Calu3 (cell line): ENCODE measurements at places on chromosomes 4 and X.
A peak's percentile ranks its signal among the peaks of the same experiment; 100 is the strongest.

DNA sequence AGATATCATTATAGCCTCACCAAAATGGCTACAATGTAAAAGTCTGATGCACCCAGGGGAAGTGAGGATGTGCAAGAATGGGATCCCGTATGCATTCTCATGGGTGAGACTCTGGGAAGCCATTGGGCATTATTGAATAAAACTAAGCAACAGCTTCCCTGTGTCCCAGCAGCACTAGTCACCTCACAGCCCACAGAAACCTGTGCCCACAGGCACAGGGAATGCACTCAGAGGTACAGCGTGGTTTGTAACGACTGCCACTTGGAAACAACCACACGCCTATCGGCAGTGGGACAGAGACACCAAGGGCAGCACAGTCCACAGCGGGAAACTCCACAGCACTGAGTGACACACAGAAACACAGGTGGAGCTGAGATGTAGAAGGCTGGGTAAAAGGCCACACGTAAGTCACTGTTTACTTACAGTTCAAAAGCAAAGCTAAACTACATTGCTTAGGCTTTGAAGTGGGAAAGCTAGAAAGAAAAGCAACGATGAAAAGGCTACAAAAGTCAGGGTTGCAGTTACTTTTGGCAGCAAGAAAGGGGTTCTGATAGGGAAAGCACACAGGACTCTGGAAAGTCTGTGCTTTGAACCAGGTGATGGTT, 69.2 kb downstream of the HAUS3 start:
- H3K36me3 ChIP-seq, result no peaks in the 10 kb centered on the region
- H3K4me3 ChIP-seq, result no peak overlapping the region

- no peak for DNase-seq
- H3K4me1 ChIP-seq, result no peaks in the 10 kb centered on the region
- H3K36me3 ChIP-seq, result no peaks in the 10 kb centered on the region
- H3K4me3 ChIP-seq, result no peak overlapping the region
- H3K27me3 ChIP-seq, result no peaks in the 10 kb centered on the region
Measured at GRCh38 chr4:167424341-167425256, 190.3 kb upstream of the SPOCK3 start.

GRCh38 chr4:155479835-155480234, 103.1 kb upstream of the MAP9 start:
- DNase-seq, result no peak
- H3K4me3 ChIP-seq, result no peak overlapping the region
- no peak overlapping the region for H3K27ac ChIP-seq
- H3K36me3 ChIP-seq, result no peaks in the 10 kb centered on the region
- no peaks in the 10 kb centered on the region for H3K27me3 ChIP-seq

GRCh38 chrX:15435836-15436619, 51.8 kb upstream of the VEGFD start:
- no peaks in the 10 kb centered on the region for H3K4me1 ChIP-seq
- no peak overlapping the region for H3K27ac ChIP-seq
- no peaks in the 10 kb centered on the region for H3K27me3 ChIP-seq
- no peak overlapping the region for H3K4me3 ChIP-seq

GRCh38 chrX:110055616-110056015, 52.7 kb downstream of the TMEM164 start:
- H3K27ac ChIP-seq, result no peak overlapping the region
- peaks cover 9% of the 10 kb centered on the region for H3K4me1 ChIP-seq
- H3K4me3 ChIP-seq, result no peak overlapping the region
- no peaks in the 10 kb centered on the region for H3K36me3 ChIP-seq
- no peak for DNase-seq

- H3K4me3 ChIP-seq, result no peak overlapping the region
- no peak for DNase-seq
- no peak overlapping the region for H3K27ac ChIP-seq
- H3K4me1 ChIP-seq, result peaks cover 28% of the 10 kb centered on the region
- no peaks in the 10 kb centered on the region for H3K27me3 ChIP-seq
Measured at GRCh38 chrX:19727887-19728648, 159.3 kb downstream of the SH3KBP1 start.

- no peak within 1 kb of the TSS for H3K4me3 ChIP-seq
- H3K36me3 ChIP-seq, result no peaks in the 10 kb centered on the region
- DNase-seq, result no peak
- H3K27ac ChIP-seq, result no peak within 1 kb of the TSS
- H3K27me3 ChIP-seq, result no peaks in the 10 kb centered on the region
Measured at GRCh38 chrX:26138274-26138673, at the start of gene MAGEB18. Gene MAGEB18, plus strand, starts transcription at chrX:26138343. Its CDS starts 643 bp downstream, at chrX:26138986.

GRCh38 chr4:105895583-105896460, 551 bp downstream of the NPNT start:
- H3K27me3 ChIP-seq, result no peaks in the 10 kb centered on the region
- H3K36me3 ChIP-seq, result peaks cover 36% of the 10 kb centered on the region
- peak overlapping the region; percentile 21 for H3K27ac ChIP-seq
- peaks cover 49% of the 10 kb centered on the region for H3K4me1 ChIP-seq
- H3K4me3 ChIP-seq, result peak overlapping the region; percentile 74

GRCh38 chrX:27519226-27519625, 56.1 kb upstream of the PPP4R3C start:
- no peaks in the 10 kb centered on the region for H3K4me1 ChIP-seq
- no peak overlapping the region for H3K4me3 ChIP-seq
- H3K36me3 ChIP-seq, result no peaks in the 10 kb centered on the region
- DNase-seq, result no peak
- H3K27me3 ChIP-seq, result no peaks in the 10 kb centered on the region
- no peak overlapping the region for H3K27ac ChIP-seq

DNA sequence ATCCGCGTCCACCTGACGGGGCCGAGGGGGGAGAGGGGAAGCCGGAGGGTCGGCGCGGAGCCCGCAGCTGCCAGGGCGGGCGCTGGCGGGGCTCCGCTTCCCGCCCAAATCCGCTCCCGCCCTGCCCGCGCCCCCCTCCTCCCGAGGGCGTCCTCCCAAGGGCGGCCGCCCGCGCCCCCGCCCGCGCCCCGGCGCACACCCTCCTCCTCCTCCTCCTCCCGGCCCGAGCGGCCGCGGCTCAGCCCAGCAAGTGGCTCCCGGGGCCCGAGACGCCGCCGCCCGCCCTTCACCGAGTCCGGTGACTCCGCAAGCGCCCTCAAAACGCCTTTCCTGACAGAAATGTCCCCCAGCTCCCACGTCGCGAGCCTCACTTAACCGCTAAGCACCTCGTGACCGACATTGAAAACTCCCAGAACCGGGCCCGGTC, 487 bp downstream of the HMGB2 start:
- H3K4me1 ChIP-seq, result peaks cover 19% of the 10 kb centered on the region
- H3K27ac ChIP-seq, result peak overlapping the region; percentile 60
- DNase-seq, result peak; percentile 28
- no peaks in the 10 kb centered on the region for H3K27me3 ChIP-seq

GRCh38 chr4:153296040-153296823, 48.3 kb upstream of the MND1 start:
- H3K4me3 ChIP-seq, result no peak overlapping the region
- no peak overlapping the region for H3K27ac ChIP-seq
- H3K4me1 ChIP-seq, result peaks cover 8% of the 10 kb centered on the region
- no peaks in the 10 kb centered on the region for H3K27me3 ChIP-seq
- H3K36me3 ChIP-seq, result peaks cover 16% of the 10 kb centered on the region

GRCh38 chr4:148152868-148153625, 289.2 kb downstream of the NR3C2 start:
- H3K36me3 ChIP-seq, result no peaks in the 10 kb centered on the region
- DNase-seq, result no peak
- no peak overlapping the region for H3K4me3 ChIP-seq
- H3K4me1 ChIP-seq, result no peaks in the 10 kb centered on the region
- no peak overlapping the region for H3K27ac ChIP-seq
- no peaks in the 10 kb centered on the region for H3K27me3 ChIP-seq

GRCh38 chrX:71053217-71053621, 14.9 kb downstream of the SNX12 start:
- peak overlapping the region; percentile 41 for H3K4me3 ChIP-seq
- peak; percentile 61 for DNase-seq
- no peaks in the 10 kb centered on the region for H3K27me3 ChIP-seq
- no peaks in the 10 kb centered on the region for H3K4me1 ChIP-seq

DNA sequence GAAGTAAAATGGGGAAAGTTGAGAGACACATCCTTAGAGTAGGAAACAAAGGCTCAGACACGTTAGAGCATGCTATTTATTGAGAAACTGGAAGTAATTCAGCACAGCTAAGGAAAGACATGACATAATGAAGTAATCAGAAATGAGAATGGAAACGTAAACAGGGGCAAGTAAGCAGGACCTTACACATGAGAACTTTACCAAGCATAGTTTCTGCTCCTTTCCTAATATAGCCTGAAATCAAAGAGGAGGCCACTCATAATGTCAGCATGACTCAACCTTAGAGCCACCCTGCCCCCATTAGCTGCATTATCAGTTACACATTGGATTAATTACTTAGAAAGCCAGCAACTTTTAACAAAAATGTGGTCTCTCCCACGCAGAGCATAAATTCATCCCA, 558.3 kb upstream of the GRIA3 start:
- H3K4me3 ChIP-seq, result no peak overlapping the region
- no peaks in the 10 kb centered on the region for H3K36me3 ChIP-seq
- no peaks in the 10 kb centered on the region for H3K27me3 ChIP-seq
- no peak overlapping the region for H3K27ac ChIP-seq
- H3K4me1 ChIP-seq, result no peaks in the 10 kb centered on the region
- no peak for DNase-seq

DNA sequence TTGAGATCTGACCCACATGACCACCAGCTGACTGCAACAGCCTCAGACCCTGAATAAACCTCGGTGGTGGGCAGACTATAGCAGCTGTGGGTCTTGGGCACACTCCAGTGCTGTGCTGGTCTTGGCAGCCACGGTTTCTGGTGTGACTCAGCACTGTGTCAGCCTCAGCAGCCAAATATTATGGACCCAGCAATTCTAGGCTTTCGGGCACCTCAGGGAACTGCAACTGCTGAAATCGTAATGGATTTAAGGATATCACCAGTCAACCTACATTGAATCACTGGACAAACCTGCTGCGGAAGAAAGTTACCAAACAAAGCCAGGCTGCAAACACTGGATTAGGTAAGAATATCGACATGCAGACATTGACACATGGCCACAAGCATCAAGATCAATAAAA, 10.5 kb upstream of the UBE2NL start:
- no peak for DNase-seq
- no peaks in the 10 kb centered on the region for H3K27me3 ChIP-seq
- no peaks in the 10 kb centered on the region for H3K4me1 ChIP-seq

DNA sequence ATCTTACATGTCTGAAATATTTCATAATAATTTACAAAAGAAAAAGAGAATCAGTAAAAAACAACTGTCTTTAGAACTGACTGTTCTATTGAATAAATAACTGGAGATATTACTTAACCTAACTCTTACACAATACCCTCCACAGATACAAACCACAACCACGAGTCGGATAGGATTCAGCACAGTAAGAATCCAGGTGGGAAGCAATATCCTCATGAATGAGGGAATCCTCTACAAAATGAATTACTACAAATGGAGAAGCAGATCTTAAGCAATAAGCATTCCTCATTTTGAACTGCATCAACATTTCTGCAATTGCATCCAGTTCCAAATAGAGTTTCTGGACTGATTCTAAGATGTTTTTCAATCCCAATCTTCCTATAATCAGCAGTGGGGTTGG, 227.1 kb downstream of the SH2D1A start:
- no peaks in the 10 kb centered on the region for H3K4me1 ChIP-seq
- no peaks in the 10 kb centered on the region for H3K27me3 ChIP-seq
- H3K27ac ChIP-seq, result no peak overlapping the region
- no peak for DNase-seq
- H3K4me3 ChIP-seq, result no peak overlapping the region

DNA sequence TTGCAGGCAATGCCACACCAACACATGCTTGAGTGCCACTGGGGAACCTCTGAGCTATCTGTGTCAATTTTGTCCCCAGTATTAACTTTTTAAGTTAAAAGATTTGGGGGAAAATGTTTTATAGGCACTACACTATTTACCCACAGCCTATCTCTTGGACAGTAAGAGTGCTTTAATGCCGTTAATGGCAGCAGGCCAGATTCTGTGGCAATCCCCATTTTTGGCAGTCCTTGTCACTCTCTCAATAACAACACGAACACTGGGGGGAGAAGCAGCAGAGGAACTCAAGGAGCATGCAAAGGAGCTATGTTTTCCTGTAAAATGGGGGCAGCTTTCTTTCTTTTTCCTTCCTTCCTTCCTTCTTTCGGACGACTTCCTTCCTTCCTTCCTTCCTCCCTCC, 168.6 kb downstream of the NSUN7 start:
- no peak for DNase-seq
- no peaks in the 10 kb centered on the region for H3K27me3 ChIP-seq
- no peak overlapping the region for H3K27ac ChIP-seq
- no peak overlapping the region for H3K4me3 ChIP-seq
- no peaks in the 10 kb centered on the region for H3K4me1 ChIP-seq

DNA sequence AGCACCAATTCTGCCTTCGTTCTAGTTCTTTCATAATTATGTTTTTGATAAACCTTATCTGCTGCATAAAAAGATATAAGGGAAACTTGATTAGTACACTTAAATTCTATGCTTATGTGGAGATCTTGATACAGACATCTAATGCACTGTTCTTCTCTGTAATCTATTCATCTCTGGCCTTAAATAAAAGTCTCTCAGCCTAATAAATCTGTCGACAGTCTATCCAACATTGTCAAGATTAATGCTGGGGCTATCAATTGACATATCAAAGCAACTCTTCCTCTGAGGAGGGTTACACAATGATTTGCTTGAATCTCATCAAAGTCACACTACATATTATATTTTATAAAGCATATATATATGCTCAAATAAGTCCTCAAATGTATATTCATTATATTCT, 545.5 kb downstream of the SPOCK3 start:
- H3K4me3 ChIP-seq, result no peak overlapping the region
- DNase-seq, result no peak
- no peaks in the 10 kb centered on the region for H3K4me1 ChIP-seq
- no peaks in the 10 kb centered on the region for H3K36me3 ChIP-seq
- H3K27ac ChIP-seq, result no peak overlapping the region

DNA sequence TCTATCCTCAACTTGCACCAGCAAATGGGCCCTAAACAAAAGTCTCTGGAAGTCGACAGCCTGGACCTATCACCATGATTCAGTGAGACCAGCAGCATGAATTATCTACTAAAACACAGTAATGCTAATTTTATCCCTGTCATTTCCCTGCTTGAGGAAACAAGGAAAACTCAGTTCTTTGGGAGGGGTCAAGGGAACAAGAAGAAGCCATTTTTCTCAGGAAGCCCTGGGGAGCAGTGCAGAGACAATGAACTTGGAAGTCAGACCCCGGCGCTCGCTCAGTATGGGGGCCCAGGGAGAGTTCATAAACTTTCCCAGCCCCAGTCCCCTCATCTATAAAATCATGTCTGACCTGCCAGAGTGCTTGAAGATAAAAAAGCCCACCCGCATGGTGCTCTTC, 50.4 kb downstream of the DCTD start:
- H3K36me3 ChIP-seq, result no peaks in the 10 kb centered on the region
- H3K27ac ChIP-seq, result no peak overlapping the region
- no peak overlapping the region for H3K4me3 ChIP-seq
- H3K27me3 ChIP-seq, result no peaks in the 10 kb centered on the region
- H3K4me1 ChIP-seq, result no peaks in the 10 kb centered on the region
- no peak for DNase-seq
